GF-D8 (cell line): ENCODE measurements at places on chromosomes 2 and 18.

DNA sequence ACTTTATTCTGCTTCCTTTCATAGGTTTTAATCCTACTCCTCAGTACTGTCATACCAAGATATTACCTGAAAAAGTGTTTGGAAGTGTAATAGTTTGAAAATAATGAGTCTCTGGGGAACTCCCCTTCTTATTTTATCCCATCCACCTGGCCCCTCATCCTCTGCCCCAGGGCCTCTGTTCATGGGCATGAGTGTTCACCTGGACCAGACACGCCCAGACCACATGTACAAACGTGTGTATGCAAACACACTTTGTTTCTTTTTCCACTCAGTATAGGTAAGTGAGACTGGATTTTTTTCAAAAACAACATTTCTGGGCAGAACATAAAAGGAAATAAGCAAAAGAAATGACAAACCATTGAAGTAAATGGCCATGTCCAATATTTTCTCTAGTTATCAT is 62.1 kb upstream of the THSD7B start:
- DNase-seq, result no peak

GRCh38 chr2:191866675-191867506 is 20.0 kb upstream of the CAVIN2 start:
- no peak for DNase-seq

GRCh38 chr18:644395-645004 is 13.0 kb upstream of the TYMS start:
- peak; percentile 74 for DNase-seq

DNA sequence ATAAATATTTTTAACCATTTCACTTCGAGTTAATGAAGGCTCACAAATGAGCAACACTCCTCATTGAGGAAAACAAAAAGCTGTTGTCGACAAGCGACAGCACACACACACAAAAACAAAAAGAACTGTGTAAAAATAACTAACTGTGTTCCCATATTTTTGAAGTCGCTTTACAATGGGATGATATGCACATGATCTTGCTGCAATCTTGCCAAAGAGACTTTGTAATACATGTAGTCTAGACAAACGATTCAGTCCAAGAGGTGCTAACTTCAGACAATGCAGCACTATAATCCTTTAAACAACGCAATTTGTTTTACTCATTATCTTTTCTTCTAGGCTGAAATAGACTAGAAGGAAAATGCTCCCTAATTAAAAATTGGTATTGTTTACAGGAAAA is 7.2 kb upstream of the USP34 start:
- DNase-seq, result no peak

DNA sequence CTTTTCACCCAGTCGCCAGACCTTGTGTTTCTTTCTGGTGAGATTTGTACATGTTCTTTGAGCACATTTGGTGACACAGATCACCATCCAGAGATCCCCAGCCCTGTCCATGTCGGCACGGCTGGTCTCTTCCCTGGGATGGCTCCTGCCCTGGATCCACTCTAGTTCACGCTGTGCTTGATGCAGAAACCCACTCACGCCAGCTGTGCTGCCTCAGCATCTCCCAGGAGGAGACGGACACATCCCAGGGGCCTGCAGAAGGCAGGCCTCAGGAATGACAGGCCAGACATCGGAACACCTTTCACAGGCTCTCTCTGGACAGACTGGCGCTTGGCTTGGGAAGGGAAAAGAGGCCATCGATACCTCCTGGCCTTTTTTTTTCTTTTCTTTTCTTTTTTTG is 203.6 kb downstream of the ACKR3 start:
- no peak for DNase-seq

GRCh38 chr2:145360129-145360790 is 840.3 kb upstream of the ZEB2 start:
- no peak for DNase-seq

- no peak for DNase-seq
Observed at GRCh38 chr18:59311631-59312030, 6.8 kb downstream of the CPLX4 start.

DNA sequence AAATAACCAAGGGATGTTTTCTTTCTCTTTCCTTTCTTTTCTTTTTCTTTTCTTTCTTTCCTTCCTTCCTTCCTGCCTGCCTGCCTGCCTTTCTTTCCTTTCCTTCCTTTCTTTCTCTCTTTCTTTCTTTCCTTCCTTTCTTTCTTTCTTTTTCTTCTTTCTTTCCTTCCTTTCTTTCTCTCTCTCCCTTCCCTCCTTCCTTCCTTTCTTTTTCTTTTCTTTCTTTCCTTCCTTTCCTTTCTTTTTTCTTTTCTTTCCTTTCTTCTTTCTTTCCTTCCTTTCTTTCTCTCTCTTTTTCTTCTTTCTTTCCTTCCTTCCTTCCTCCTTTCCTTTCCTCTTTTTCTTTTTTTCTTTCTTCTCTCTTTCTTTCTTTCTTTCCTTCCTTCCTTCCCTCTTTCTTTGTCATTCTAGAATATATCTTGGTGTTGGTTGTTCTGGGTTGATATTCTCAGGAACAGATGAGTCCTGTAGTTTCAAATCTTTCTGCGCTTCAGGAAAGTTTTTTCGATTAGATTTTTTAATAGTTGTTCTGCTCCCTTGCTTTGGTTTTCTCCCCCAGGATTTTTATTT is 101.5 kb upstream of the FBXO11 start:
- DNase-seq, result no peak

- DNase-seq, result no peak
Observed at GRCh38 chr2:199842631-199843395, 8.2 kb downstream of the FTCDNL1 start.

- DNase-seq, result no peak
Observed at GRCh38 chr2:235747786-235748091, 253.9 kb downstream of the AGAP1 start.

DNA sequence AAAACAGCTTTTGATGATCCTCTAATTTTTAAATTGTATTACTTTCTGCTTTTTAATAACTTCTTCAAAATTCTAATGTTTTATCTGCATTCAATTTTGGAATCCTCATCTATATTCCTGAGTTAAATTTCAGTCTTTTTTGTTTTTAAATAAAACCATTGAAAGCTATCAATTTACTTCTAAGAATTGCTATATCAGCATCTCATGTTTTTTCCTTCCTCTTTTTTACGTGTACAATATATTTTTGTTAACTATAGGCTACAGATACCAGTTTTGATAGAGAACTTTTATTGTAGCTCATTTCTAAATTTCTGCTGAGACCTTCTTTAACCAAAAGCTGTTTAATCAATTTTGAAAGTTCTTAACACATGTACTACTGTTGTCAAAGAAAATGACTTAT is 84.5 kb downstream of the SS18 start:
- DNase-seq, result no peak

GRCh38 chr2:133218204-133218603 is 350.1 kb downstream of the NCKAP5 start:
- DNase-seq, result no peak

GRCh38 chr2:59690849-59691248 is 862.6 kb downstream of the BCL11A start:
- no peak for DNase-seq
